ENCODE measurements at places on chromosomes 13 and 19.
A peak's percentile ranks its signal among the peaks of the same experiment; 100 is the strongest.

DNA sequence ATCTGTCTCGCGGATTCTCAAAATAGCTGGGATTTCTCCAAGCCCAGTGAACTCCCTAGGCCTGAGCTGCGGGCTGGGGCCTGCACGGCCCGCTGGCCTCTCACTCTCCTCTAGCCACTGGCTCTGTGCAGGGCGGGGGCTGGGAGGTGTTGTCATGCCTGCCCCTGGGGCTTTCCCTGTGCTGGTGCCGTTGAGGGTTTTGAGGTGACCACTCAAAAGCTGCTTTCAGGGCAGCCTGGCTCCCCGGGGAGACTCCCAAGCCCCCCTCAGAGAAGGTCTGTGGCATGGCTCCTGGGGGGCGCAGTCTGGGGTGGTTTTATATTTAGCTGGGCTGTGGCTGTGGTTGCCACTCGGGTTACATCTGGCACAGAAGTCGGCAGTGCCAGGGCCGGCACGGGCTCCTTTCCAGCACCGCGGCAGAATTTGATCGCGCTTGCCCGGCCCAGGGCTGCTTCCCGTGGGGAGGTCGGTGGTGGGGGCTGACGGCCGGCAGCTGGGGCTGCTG lies 10.0 kb downstream of the NDUFB7 start:
- peak; percentile 55 for DNase-seq

- no peak for DNase-seq
Observed at GRCh38 chr19:7582446-7582845, 13.2 kb upstream of the CAMSAP3 start.

DNA sequence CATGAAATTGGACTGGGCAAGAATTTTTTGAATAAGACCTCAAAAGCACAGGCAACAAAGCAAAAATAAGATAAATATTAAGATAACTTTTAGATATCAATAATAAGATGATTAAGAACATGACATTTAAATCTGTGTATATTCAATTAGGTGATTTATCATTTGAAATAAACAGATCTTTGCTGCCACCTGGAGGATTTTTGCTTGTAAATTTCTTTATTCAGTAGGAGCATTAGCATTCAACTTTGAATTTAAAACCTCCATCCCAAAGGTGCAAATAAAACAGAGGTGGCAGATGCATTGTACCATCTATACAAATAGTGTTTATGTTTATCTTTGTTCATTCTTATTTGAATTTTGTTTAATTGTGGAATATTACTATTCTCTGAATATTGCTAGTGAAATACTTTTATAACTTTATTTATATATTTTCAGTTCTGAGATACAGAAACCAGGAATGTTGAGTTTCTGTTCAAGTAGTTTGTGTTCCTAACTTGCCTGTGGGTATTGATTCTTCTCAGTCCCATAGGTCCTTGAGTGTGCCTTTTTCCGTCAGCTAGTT lies 20.9 kb downstream of the COG6 start:
- DNase-seq: peak; percentile 20

DNA sequence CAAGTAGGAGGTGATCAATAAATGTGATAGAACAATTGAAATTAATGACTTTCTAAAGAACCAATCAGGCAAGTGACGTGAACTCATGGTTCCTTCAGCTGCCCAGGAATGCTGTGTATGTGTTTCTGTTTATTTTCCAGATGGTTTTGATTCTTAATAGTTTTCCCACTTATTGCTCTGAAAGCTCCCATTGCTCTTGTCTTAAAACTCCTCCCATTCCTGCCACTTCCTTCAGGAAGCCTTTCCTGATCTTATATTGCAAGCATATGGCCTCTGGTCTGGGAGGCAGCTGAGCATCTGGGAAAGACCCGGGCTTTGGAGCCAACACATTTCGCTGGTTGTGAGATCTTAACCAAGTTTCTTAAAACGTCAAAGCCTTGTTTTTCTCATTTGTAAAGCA lies 17.1 kb upstream of the LATS2 start:
- DNase-seq: no peak

DNA sequence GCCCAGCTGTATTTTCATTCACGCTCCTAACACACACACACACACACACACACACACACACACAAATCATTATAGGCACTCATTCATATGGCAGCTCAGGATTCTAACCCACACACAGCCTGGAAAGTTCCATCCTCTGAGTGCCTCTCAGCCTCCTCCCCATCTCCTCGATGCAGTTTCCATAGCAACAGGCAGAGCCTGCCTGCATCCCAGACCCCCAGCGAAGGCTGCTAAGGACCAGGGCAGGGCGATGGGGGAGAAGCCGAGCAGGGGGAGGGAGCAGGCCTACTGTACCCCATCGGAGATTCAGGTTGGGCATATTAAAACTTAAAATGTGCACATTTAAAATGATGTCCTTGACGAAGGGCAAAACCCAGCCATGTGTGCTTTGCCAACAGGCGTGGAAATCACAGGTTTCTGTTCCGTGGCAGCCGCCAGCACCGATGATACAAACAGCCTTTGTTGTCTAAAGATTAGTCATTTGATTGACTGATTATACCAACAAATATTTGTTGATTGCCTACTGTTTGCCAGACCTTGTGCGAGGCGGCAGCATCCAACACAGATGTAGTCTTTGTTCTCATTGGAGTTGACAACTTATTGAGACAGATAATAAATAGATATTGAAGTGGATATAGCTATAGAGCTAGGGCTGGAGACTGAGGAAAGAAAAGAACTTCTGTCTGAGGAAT lies 43.8 kb upstream of the USP29 start:
- no peak for DNase-seq

DNA sequence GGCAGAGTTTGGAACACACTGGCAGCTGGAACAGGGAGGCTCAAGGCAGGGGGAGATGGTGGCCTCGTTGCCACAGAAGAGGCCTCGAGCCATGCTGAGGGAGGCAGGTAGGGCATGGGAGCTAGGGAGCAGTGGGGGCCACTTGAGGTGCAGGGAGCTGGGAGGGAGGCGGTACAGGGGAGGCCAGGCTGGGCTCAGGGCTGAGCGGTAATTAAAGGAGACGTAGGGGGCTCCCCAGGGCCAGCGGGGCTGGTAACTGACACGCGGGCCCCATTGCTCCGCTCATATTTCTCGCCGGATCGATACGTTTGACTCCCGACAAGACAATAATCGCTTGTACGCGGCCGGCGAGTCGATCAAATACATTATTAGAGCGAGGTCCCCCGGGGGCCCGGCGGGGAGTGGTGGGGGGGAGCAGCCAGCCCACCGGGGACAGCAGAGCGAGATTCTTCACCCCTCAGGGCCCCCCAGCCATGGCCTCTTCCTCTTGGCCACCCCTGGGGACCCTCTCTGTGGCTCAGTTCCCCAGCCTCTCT lies 2.4 kb upstream of the POU2F2 start:
- no peak for DNase-seq

DNA sequence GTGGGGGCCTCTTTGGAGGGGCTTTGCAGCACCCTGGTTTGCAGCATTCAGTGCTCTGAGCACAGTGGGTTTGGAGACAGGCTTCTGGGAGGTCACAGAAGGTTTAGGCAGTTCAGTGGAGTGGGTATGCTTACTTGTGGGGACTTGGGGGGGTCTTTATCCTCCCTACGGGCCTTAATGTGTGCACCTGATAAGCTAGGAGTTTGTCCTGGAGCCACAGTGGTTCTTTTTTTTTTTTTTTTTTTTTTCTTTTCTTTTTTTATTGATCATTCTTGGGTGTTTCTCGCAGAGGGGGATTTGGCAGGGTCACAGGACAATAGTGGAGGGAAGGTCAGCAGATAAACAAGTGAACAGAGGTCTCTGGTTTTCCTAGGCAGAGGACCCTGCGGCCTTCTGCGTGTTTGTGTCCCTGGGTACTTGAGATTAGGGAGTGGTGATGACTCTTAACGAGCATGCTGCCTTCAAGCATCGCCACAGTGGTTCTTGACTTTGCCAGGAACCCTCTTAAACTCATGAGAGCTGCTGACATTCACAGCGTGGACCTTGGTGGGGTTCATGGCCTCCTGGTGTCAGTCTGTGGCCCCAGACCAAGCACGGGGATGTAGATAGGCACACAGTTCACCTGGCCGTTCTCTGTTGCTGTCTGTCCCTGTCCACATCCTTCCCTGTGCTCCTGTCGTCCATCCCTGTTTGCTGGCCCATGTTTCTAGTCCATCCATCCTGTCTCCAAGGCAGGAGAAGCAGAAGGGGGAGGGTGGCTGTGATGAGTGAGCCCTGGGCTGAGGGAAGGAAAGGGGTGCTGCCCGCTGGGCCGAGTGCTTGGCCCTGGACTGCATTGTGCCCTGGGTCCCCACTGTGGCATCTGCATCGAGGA lies 2.7 kb downstream of the EGLN2 start:
- DNase-seq: no peak

GRCh38 chr19:6215701-6216235 lies 64.0 kb downstream of the MLLT1 start:
- DNase-seq: no peak

GRCh38 chr13:27679896-27680295 lies 58.2 kb downstream of the POLR1D start:
- DNase-seq: no peak

GRCh38 chr13:23087880-23088279 lies 92.9 kb upstream of the SGCG start:
- DNase-seq: no peak

DNA sequence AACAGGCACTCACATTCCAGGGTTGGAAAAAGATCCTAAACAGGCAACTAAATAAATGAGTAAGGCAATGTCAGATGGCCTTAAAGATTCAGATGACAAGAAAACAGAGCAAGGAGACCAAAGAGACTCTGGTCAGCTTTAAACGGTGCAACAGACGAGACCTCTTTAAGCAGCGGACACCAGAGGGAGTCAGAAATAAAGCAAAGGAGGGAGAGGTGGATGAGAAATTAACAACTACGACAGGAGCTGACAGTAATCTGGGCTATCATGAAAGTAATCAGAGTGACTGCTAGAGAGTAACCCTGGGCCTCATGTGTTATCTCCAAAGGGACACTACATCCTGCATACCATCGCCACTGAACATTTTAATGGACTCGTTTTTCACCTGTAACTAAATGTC lies 1.1 kb downstream of the ZNF550 start:
- no peak for DNase-seq

GRCh38 chr19:996051-996838 lies 4.0 kb upstream of the GRIN3B start:
- peak; percentile 75 for DNase-seq

GRCh38 chr13:92677571-92677970 lies 549.0 kb upstream of the GPC6 start:
- DNase-seq: no peak

DNA sequence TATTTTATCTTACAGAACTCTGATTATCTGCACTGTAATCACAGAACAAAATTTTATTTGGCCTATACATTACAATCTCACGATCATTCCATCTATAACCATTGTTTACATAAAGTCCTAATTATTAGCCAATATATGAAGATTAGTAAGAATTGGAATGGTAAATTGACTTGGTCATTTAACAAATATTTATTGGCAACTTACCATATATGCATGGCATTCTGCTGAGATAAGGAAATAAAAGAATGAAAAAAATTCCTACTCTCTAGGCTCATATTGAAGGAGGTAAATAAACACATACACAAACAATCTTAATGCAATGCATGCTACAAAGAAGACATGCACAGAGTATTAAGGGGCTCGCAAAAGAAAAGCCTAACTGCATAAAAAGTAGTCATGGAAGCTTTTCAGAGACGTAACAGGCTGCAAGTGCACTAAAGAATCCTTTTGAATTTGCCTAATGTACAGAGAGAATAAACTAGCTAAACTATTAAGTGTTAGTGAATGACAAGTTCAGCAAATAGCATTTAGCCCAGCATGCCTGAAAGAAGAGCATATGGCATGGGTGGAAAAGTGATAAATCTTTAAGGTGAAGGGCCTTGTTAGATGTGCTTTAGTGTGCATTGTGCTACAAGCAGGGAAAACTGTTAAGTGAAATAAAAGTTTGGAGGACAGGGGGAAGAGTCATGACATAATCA lies 1131.1 kb downstream of the PCDH9 start:
- no peak for DNase-seq

GRCh38 chr13:18971576-18972219 lies 209.9 kb downstream of the TUBA3C start:
- no peak for DNase-seq

- no peak for DNase-seq
Observed at GRCh38 chr13:110991991-110992508, 77.2 kb upstream of the ANKRD10 start.

DNA sequence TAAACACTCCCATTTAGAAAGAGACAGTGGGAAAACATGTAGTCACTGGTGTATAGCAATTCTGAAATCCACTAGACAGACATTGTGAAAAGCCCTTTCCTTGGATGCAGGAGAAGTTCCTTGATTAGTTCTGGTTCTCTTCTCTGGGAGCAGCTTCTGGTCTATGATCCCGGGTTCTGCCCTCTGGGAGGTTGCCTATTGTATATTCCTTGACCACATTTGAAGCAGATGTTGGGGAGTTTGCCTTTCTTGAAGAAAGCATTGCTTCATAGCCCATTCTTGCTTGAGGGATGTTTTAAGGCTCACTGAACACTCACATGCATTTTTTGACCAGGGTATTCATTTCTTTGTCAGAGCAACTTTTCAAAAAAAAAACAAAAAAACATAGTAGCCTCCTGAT lies 211.9 kb downstream of the NDFIP2 start:
- no peak for DNase-seq

- DNase-seq: no peak
Observed at GRCh38 chr13:84946192-84946591, 853.0 kb downstream of the SLITRK6 start.

DNA sequence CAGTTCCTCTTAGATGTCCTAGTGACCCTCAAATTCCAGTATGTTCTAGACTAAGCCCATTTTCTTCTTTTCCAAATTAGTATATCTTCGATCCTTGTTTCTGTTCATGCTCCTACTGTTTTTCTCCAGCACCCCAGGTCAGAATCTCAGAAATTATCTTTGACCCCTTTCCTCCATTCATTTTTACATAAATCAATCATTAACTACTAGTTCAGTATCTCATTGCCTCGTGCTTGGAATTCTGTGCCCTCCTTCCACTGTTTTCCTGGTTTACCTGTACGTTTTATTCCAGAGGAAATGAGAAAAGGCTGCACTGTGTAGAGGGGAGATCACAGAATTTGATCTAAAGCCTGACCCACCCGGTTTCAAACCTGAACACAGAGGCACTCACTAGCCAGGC lies 107.9 kb downstream of the LRCH1 start:
- no peak for DNase-seq

DNA sequence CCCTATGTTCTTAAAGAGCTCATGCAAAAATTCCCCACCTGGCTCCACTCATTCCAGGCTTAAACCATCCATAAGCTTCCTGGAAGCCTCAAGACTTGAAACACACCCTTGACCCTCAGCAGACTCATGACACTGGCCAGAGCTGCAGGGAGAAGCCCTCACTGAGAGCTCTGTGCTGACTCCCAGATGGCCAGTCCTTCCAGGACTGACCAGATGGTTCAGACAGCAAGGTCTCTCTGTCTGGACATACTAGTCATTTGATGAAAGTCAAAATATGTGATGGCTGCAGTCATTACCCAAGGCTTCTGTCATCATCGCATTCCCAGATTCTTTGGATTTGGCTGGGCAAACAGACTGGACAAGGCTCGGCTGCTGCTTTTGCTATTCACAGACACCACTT lies 397.4 kb downstream of the FOXO1 start:
- DNase-seq: no peak

Data from GM06990 (cell line).